ENCODE measurements at places on chromosomes 16 and 17.

DNA sequence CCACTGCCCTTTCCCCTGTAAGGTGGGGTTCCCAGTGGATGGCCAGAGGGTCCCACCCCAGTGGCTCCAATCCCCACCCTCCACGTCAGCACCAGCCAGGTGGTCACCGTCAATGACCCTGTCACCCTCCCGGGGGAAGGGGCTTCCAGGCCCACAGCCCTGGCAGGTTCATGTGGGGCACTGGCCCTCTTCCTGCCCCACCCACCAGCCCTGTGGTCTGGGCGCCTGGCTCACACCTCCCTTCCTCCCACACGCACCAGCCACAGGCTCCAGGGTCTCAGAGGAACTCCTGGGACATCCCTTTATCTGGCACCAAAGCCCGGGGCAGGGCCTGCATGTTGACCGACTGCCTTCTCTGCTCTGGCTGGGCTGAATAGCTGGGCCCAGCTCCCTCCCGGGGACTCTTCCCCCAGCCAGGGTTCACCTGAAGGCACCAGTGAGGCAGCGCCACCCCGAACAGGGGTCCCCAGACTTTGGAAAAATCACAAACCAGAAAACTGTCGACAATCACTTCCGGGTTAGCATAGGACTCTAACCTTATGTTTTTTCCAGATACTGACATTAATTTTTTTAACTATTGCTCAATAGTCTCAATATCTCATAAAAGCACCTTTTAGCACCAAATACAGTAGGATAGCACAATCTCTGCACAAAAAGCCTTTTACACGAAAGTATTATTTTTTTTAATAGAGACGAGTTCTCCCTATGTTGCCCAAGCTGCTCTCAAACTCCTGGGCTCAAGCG, 21.9 kb upstream of the ZC3H18 start:
- no peak for DNase-seq

DNA sequence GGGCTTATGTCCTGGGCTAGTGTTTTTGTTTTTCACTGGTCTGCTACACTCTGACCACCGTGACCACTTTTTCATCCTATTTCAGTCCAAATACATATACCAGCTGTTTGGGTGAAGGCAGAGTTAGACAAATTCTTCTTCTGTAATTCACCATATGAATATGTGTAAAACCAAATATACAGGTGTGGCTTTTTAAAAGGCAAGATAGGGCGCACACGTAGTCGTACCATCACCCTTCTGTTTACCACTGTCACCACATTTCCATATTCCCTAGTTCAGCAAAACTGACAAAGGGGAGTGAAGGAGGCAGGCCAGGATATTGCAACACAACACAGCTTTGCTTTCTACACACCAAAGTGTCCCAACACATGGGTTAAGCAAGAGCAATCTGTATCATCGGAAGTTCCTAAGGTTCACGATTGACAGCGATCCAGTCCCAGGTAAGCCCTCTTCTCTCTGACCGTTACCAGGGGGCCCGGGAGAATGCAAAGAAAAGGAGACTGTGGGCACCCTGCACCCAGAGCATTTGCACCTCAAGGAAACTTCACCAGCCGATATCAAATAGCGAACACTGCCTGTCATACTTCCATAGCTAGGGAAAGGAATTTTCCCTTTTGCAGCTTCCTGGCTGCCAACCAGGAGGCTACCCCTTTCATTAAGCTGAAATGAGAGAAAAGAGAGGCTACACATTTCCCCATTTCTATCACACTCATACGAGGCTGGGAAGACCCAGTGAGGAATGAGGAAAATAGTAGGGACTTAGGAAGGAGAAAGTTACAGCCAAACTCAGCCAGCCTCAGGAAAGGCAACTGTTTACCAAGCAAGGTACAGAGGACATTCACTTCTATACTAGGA, 23.1 kb downstream of the CREBBP start:
- no peak for DNase-seq

- no peak for DNase-seq
Observed at GRCh38 chr17:27549251-27549893, 81.6 kb upstream of the LGALS9 start.

GRCh38 chr17:79741751-79742588, 11.2 kb downstream of the ENPP7 start:
- DNase-seq: peak; percentile 51

DNA sequence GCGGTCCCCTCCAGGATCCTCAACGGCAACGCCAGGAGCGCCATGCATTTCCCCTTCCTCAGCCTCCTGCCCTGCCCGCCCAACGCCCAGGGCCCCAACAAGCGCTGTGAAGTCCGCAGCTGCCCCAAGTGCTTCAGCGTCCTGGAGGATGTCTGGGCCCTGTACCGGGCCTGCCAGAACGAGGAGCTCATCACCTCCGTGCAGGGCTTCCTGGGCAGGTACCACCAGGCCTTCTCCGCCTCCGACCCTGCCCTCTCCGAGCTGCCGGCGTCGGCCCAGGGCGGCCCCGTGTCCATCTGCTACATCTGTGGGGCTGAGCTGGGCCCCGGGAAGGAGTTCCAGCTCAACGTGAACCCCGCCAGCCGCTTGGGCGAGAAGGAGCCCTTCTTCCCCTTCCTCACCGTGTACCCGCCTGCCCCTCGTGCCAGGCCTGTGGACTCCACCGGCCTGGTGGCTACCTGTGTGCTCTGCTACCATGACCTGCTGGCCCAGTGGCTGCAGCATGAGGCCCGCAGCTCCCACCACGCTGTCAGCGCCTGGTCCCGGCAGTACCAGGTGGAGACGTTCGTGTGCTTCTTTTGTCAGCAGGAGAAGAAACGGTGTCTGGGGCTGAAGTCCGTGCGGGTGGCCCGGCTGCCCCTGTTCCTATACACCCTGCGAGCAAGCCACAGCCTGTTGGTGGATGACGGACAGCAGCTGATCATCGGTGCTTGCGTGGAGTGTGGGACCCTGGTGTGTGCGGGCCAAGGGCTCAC, 58.9 kb upstream of the CIBAR2 start:
- no peak for DNase-seq

DNA sequence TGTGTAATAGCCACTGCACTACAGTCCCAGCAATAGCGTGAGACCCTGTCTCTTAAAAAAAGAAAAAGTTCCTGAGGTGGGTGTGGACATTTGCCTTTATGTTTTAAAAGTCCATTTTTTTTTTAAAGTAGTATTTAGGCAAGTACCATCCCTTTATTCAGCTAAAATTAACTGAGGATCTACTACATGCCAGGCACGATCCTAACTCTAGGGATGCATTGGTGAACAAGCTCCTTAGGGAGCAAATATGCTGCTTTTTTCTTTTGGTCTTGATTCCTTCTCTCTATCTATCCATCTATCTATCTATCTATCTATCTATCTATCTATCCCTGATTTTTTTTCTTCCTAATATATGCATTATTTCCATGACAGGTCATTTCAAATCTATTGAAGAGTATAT, 44.7 kb downstream of the CMTM3 start:
- no peak for DNase-seq

DNA sequence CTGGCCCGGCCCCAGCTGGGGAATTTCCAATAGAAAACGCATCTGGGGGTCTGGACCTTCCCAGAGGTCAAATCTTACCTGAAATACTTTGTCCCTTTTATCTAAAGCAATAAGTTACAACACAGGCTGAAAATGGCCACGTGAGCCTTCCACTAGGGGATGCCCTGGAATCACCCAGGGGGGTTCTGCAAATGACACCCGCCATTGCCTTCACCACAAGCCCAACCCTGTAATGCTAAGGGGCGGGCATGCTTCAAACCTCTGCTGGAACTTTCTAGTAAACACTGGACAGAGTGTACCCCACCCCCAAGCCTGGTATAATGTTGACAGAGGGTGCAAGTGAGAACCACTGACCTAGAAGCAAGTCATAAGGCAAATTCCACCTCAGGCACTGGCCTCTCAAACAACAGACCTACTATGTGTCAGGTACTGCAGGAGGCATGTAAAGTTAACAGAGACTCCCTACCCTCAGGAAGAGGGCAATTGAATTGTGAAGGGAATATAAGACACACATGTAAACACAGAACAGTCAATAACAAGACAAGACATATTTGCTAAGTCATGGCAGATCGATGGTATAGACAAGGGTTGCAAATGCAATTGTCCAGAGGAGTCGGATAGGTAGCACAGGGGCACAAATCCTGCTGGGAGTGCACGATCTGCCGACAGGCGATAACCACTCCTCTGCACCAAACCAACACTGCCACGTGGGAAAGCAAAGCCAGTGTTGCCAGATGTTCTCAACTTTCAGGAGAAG, 59.0 kb downstream of the ARHGAP17 start:
- DNase-seq: no peak

- no peak for DNase-seq
Observed at GRCh38 chr16:19173649-19174383, 5.8 kb downstream of the SYT17 start.

GRCh38 chr17:17990282-17990681, 17.6 kb downstream of the DRC3 start:
- DNase-seq: no peak

- peak; percentile 9 for DNase-seq
Observed at GRCh38 chr17:32007463-32008298, 498 bp downstream of the LRRC37B start.

DNA sequence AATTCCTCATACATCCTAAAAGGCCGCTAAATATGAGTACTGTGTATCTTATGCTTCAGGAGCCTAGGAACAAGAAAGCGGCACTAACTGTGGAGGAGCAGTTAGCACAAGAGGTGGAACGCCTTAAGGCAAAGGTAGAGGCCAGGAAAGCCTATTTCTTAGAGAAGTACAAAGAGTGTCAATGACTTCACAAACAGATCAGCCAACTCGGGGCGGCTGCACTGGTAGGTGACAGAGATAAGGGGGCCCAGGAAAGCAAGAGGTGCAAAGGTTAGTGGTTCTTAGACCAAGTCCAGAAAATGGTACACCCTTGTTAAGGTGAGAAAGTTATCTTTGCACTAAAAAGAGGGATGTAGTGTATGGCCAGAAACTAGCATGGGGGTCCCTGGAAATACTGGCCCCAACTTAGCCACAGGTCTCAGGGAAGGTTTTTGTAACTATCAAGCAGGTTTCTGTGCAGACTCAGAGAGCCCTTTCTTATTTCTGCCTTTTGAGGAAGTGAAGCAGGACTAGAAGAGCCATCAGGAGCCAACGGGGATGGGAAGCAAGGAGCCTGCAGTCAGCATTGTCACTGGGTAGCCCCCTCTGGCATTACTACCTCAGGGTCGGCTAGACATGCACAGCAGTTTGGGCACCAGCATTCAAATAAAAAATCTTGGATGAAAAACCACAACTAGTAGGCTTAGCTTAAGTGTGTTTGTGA, 24.1 kb downstream of the CALCOCO2 start:
- no peak for DNase-seq

DNA sequence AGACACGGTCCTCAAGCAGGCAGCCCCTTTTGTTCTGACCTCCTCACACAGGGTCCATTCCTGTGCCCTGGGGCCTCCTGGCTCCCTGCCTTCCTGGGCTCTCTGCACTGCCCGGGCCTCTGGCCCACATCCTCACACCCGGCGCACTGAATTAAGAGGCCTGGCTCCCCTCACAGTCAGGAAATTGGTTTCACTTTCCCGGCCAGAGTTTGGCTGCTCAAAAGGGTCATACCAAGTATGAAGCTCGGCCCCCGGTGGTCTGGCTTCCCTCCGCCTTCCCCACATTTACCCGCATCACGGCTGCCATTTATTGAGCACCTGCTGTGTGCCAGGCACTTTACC, 220.0 kb downstream of the NTN1 start:
- DNase-seq: no peak

Measured in stimulated activated CD8-positive, alpha-beta memory T cell treated with anti-CD3 and anti-CD28 coated beads, Interleukin-2, amount 100 ng/mL, for 48 hours (primary cell).